Left colon (tissue), 2 donors: ENCODE measurements at places on chromosomes 13 and 19. TPM values are rescaled to one million over a fixed set of nuclear protein-coding genes. Genes with fewer than 3 reads are reported as not detected.
A peak's percentile ranks its signal among the peaks of the same experiment; 100 is the strongest.

The ZIM2 gene
- not detected for total RNA-seq

GRCh38 chr19:48456864-48457263 is 1.5 kb downstream of the KCNJ14 start:
- DNase-seq = no peak

DNA sequence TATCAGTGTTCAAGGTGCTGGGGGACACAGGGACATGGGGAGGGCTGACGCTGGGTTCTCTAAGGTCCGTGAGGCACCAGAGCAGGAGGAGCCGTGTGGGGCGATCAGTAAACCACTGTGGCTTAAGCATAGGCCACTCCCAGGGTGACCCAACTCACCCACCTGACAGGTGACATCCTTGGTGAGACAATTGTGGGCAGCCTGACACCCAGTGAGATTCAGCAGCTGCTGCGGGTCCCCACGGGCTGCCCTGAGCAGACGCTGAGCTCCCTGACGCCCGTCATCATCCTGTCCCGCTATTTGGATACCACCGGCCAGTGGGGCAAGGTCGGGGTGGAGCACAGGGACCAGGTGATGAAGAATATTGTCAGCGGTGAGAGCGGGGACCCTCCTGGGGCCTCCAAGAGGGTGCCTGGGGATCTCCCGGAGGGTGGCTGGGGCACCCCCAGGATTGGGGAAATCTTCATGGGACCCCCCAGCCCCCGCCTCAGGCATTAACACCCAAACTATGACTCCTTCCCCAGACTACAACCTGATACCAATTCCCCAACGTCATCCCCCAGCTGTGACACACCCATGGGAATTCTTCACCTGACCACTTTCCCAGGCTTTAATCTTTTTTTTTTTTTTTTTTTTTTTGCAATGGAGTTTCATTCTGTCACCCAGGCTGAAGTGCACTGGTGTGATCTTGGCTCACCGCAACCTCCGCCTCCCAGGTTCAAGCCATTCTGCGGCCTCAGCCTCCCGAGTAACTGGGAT is 33.3 kb upstream of the SHFL start:
- DNase-seq = no peak

DNA sequence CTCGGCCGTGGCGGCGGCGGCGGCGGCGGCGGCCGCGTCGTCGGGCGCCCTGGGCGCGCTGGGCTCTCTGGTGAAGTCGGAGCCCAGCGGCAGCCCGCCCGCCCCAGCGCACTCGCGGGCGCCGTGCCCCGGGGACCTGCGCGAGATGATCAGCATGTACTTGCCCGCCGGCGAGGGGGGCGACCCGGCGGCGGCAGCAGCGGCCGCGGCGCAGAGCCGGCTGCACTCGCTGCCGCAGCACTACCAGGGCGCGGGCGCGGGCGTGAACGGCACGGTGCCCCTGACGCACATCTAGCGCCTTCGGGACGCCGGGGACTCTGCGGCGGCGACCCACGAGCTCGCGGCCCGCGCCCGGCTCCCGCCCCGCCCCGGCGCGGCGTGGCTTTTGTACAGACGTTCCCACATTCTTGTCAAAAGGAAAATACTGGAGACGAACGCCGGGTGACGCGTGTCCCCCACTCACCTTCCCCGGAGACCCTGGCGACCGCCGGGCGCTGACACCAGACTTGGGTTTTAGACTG is 1.7 kb downstream of the SOX1 start:
- DNase-seq = no peak

The C19orf85 gene
- total RNA-seq = not detected

DNA sequence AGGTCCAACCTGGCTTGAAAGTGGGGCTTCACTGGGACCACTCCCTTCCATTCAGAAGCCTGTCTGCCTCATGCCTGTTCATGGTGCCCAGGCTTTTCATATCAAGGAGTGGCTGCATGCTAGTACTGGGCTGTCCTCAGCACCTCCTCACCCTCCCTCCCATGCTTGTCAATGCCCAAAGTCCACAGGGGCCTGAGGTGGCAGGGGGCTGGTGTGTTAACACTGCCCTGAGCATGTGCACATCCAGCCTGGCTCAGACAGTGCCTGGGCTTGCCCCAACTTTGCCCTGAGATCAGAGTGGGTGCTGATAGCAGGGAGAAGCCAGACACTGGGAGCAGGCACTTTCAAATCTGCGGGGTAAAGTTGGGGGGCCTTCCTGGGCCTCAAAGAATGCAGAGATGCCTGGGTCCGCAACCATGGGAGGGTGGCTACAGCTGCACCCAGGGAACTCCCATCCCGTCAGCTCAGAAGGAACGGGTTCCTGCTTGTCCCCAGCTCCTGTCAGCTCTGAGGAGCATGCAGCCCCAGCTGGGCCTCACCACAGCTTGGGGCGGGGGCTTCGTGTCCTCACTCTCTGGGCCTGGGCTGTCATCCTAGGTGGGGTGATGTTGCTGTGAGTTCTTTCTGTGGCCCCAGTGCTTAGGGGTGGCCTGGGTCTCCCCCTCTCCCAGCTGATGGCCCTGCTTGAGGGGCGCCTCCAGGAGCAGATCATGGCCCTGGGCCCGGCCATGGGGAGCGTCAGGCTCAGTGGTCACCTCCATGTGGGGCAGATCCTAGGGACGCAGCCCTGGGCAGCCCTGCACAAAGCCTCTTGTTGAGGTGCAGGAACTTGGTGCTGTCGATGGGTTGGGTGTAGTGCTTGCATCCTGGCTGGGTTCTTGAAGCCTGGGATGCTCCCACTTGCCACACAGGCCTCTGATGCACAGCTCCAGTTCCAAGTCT is 830.6 kb upstream of the SLITRK5 start:
- DNase-seq = no peak

- DNase-seq = peak; percentile 18
Observed at GRCh38 chr13:112859817-112860190, 109.2 kb upstream of the MCF2L start.

- no peak for DNase-seq
Observed at GRCh38 chr13:109867766-109868165, 81.4 kb upstream of the IRS2 start.

GRCh38 chr13:71618159-71618558 is 248.8 kb downstream of the DACH1 start:
- DNase-seq = no peak

The NBEA gene
- 4.3 TPM for total RNA-seq
